ENCODE measurements at places on chromosomes 2 and 18.

DNA sequence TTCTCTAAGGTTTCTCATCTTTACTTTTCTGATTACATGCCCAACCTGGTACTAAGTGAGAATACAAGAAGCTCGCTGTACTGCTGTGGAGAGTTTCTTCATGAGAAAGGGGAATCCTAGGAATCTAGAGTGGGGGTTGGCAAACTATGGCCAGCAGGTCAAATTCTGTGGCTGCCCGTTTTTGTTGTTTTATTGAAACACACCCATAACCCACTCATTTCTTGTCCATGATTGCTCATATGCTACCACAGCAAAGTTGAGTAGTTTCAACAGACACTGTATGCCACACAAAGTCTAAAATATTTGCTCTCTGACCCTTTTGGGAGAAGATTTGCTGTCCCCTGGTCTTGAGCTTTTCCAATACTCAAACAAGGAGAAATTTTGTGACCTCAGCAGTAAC lies 58.8 kb downstream of the C2orf74 start:
- no peaks in the 10 kb centered on the region for H3K27me3 ChIP-seq
- no peak for DNase-seq
- H3K27ac ChIP-seq: no peak overlapping the region
- no peak overlapping the region for H3K4me3 ChIP-seq

GRCh38 chr18:58314284-58314683 lies 270.3 kb downstream of the NEDD4L start:
- H3K4me3 ChIP-seq: no peak overlapping the region
- H3K4me1 ChIP-seq: no peaks in the 10 kb centered on the region
- H3K27ac ChIP-seq: peak overlapping the region; percentile 49

DNA sequence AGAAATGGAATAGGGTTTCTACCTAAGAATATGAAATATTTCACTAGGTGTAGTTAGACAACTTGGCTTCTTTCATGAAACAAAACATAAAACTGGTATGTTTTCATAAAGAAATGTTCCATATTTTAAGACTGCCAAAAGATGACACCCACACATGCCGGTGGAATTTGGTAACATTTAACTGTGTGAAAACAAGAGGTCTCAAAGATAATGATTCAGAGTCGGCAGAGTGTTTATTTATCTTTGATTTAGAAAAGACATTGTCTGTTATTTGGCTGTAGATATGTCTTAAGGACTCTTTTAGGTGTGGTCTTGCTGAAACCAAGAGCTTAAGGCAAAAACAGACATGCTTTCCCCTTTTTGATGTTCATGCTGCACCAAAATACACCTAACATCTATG lies 63.5 kb upstream of the FN1 start:
- H3K4me1 ChIP-seq: no peaks in the 10 kb centered on the region
- no peaks in the 10 kb centered on the region for H3K27me3 ChIP-seq
- H3K4me3 ChIP-seq: no peak overlapping the region
- DNase-seq: no peak
- no peak overlapping the region for H3K27ac ChIP-seq
- no peaks in the 10 kb centered on the region for H3K36me3 ChIP-seq

GRCh38 chr2:25338401-25338800 lies 3.3 kb downstream of the DNMT3A start:
- H3K4me1 ChIP-seq: no peaks in the 10 kb centered on the region
- no peaks in the 10 kb centered on the region for H3K36me3 ChIP-seq
- no peak overlapping the region for H3K27ac ChIP-seq
- H3K27me3 ChIP-seq: no peaks in the 10 kb centered on the region
- DNase-seq: no peak

- no peak overlapping the region for H3K4me3 ChIP-seq
- H3K4me1 ChIP-seq: no peaks in the 10 kb centered on the region
- H3K27ac ChIP-seq: no peak overlapping the region
- H3K27me3 ChIP-seq: no peaks in the 10 kb centered on the region
Observed at GRCh38 chr18:37812961-37813360, 247.4 kb upstream of the CELF4 start.

- H3K27ac ChIP-seq: no peak overlapping the region
- H3K27me3 ChIP-seq: no peaks in the 10 kb centered on the region
- H3K36me3 ChIP-seq: no peaks in the 10 kb centered on the region
- no peak for DNase-seq
- no peaks in the 10 kb centered on the region for H3K4me1 ChIP-seq
- no peak overlapping the region for H3K4me3 ChIP-seq
Observed at GRCh38 chr2:10240911-10241610, 61.6 kb upstream of the HPCAL1 start.

DNA sequence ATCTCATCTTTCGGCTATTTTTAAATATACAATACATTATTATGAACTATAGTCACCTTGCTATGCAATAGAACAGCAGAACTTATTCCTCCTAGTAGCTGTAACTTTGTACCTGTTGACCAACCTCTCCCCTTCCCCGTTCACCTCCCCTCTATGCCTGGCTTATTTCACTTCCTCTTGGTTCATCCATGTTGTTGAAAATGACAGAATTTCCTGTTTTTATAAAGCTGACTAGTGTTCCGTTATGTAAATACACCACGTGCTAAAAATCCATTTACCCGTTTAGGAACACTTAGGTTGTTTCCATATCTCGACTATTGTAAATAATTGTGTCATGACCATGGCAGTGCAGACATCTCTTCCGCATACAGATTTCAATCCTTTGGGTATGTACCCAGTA lies 10.3 kb downstream of the ALPI start:
- no peaks in the 10 kb centered on the region for H3K27me3 ChIP-seq
- DNase-seq: no peak
- H3K36me3 ChIP-seq: no peaks in the 10 kb centered on the region
- no peak overlapping the region for H3K27ac ChIP-seq
- H3K4me3 ChIP-seq: no peak overlapping the region

DNA sequence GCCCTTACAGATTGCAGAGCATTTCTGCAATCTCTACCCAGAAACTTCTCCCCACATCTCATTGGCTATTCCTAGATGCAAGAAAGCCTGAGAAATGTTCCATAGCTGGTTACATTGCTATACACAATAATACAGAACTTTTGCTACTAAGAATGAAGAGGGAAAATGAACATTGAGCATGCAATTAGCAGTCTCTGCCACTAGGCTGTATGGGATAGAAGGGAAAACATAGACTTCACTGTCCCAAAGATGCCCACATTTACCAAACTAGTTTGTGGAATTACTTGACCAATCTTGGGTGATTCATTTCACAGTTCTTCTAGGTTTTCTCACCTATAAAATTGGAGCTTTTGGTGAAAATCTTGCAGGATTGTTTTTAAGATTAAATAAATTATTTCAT lies 265.7 kb upstream of the NT5C1B start:
- H3K4me1 ChIP-seq: no peaks in the 10 kb centered on the region
- no peak overlapping the region for H3K27ac ChIP-seq
- H3K4me3 ChIP-seq: no peak overlapping the region
- no peaks in the 10 kb centered on the region for H3K27me3 ChIP-seq
- H3K36me3 ChIP-seq: no peaks in the 10 kb centered on the region

DNA sequence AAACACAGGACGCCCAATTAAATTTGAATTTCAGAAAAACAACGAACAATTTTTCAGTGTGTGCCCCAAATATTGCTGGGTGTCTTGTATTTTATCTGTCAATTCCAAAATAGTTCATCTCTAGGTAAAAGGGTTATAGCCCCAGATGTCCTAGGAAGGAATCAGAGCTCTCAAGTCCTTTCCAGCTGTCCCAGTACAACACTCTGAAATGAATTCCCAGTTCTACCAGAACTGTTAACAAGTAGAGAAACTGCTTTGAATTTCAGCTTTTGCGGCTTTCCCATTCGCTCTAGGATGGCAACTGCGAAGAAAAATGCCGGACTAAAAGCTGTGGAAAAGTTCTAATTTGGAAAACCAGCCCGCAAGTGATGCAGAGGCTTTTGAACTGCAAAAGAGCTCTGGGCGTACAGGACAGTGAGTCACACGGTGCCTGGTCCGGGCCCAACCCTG lies 497 bp upstream of the GIGYF2 start:
- no peak for DNase-seq
- no peaks in the 10 kb centered on the region for H3K36me3 ChIP-seq
- H3K4me3 ChIP-seq: peak overlapping the region; percentile 73

DNA sequence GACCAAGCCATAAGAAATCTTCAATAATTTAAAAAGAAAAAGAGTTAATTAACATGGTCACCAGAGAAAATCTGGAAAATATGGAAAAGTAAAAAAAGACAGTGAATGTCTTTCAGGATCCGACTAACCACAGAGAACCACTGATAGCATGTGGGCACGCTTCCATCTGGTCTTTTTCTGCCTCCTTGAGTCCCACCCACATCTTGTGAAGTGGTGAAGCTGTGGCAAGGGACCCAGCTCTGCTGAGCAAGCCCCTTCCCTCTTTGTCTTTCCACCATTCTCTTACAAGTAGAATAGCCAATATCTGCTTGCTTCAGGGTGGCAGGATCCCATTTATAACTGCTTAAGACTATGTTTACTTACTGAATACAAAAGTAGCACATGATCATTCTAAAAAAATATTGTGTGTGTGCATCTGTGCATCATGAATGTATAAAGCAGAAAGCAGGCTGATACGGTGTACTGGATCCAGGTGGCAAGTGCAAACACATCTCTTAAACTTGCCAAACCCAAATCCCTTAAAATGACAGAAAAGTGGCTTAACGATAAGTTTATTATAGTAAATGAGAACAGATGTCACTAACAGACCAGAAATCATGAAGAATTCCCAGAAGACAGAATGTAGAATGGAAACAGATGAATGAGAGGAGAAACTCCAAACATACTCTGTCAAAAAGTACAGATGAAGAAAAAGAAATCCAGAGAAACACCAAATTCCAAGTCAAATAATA lies 52.3 kb downstream of the FOXI3 start:
- no peaks in the 10 kb centered on the region for H3K36me3 ChIP-seq
- no peaks in the 10 kb centered on the region for H3K27me3 ChIP-seq
- no peak overlapping the region for H3K27ac ChIP-seq
- no peak overlapping the region for H3K4me3 ChIP-seq
- H3K4me1 ChIP-seq: no peaks in the 10 kb centered on the region

- DNase-seq: no peak
- H3K4me1 ChIP-seq: no peaks in the 10 kb centered on the region
- H3K27ac ChIP-seq: no peak overlapping the region
- H3K27me3 ChIP-seq: no peaks in the 10 kb centered on the region
Observed at GRCh38 chr2:211423018-211423417, 866.6 kb downstream of the CPS1 start.

- no peaks in the 10 kb centered on the region for H3K27me3 ChIP-seq
- H3K4me3 ChIP-seq: no peak overlapping the region
- no peak overlapping the region for H3K27ac ChIP-seq
- no peak for DNase-seq
- H3K36me3 ChIP-seq: no peaks in the 10 kb centered on the region
Observed at GRCh38 chr2:142786918-142787702, 90.4 kb upstream of the KYNU start.

All from Peyer's patch (tissue), 4 donors.